Calu3 (cell line): ENCODE measurements at places on chromosomes 2 and 18.

GRCh38 chr2:217387776-217388387, 528.0 kb upstream of the TNP1 start:
- peak; percentile 38 for DNase-seq

DNA sequence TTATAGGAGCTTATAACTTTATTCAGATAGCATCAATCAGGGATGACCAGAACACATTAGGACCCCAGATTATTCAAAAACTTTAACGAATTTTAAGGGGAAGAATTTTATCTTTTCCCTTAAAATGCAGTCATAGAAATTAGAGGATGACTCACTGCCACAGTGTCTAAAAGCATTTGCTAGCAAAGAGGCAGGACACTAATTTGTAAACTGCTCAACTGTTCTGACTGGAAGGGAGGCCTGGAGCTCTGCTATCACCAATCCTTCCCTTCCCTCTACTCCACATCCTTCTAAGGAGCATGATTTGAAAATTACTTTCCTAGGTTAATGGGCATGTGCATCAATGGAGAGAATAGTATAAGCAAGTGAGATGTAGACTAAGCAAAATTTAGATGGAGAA, 40.5 kb downstream of the PREPL start:
- no peak for DNase-seq

DNA sequence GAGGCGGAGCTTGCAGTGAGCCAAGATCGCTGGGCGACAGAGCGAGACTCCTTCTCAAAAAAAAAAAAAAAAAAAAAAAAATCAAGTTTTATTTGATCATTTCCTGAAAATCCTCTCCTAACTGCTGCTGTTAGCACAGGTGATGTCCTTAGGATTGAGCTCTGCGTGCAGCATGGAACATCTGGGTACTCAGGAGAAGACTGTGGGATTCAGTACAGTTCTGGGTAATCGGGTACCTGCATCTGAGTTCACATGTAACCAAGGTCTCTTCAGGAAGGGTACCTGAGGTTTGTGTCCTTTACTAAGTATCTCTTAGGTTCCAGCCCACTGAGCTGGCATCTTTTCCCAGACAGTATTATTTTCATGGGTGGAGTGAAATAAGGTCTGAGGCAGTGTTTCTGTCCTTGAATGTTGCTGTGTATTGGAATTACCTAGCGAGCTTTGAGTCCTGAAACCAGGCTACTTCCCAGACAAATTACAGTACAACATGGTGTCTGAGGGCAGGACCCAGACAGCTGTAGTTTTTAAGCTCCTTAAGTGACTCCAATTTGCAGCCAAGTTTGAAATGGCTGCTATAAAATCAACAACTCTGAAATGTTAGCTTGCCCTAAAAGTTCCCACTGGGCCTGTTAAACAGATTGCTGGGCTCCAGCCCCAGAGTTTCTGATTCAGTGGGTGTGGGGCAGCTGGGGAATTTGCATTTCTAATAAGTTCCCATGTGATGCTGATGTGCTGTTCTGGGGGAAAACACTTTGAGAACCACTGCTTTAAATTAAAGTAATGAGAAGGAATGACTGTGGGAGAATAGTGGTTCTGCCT, 120.5 kb downstream of the PMAIP1 start:
- DNase-seq = no peak

GRCh38 chr2:231708773-231709635, 679 bp downstream of the PTMA start:
- peak; percentile 31 for DNase-seq

GRCh38 chr2:96501471-96501874, 3.7 kb downstream of the NEURL3 start:
- peak; percentile 36 for DNase-seq

- no peak for DNase-seq
These were observed 1679.0 kb downstream of the SUCLG1 start for GRCh38 chr2:82780050-82780449.

- no peak for DNase-seq
These were observed 127.3 kb downstream of the XRCC5 start for GRCh38 chr2:216236486-216236885.

GRCh38 chr2:38981003-38981669, 91.5 kb downstream of the ARHGEF33 start:
- no peak for DNase-seq
